ENCODE measurements at places on chromosomes 1 and 21.

DNA sequence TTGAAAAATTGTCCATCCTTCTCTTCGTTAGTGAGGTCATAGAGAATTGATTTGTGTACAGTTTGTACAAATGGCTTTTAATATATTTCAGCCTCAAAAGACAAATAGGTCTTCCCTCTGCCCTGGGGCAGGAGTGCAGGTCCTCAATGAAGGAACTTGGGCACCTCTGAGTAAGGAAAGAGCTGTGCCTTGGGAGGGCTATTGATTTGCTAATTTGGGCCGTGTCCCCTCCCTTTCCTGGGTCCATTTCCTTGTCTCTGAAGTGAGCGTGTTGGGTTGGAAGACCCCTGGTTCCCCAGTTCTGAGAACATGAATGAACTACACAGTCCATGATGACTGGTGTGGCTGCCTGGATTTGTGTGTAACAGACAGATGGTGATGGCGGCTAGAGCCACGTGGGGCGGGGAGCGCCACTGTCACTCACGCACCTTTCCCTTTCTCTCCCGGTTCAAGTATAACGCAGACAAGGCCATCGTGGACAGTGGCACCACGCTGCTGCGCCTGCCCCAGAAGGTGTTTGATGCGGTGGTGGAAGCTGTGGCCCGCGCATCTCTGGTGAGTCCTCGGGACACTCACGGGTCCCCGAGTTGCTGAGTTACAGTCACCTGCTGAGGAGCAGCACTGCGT is 71.0 kb upstream of the FAM3B start:
- DNase-seq = no peak

GRCh38 chr1:29718791-29719190 is 482.5 kb downstream of the PTPRU start:
- DNase-seq = no peak

DNA sequence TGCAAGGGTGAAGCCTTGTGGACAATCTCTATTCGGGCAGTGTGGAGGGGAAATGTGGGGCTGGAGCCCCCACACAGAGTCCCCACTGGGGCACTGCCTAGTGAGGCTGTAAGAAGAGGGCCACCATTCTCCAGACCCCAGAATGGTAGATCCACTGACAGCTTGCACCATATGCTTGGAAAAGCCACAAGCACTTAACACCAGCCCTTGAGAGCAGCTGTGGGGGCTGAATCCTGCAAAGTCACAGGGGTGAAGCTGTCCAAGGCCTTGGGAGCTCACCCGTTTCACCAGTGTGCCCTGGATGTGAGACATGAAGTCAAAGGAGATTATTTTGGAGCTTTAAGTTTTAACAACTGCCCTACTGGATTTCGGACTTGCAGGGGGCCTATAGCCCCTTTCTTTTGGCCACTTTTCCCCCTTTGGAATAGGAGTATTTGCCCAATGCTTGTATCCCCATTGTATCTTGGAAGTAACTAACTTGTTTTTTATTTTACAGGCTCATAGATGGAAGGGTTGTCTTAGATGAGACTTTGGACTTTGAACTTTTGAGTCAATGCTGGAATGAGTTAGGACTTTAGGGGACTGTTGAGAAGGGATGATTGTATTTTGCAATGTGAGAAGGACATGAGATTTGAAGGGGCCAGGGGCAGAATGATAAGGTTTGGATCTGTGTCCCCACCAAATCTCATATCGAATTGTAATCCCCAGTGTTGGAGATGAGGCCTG is 16.3 kb upstream of the COL6A1 start:
- no peak for DNase-seq

DNA sequence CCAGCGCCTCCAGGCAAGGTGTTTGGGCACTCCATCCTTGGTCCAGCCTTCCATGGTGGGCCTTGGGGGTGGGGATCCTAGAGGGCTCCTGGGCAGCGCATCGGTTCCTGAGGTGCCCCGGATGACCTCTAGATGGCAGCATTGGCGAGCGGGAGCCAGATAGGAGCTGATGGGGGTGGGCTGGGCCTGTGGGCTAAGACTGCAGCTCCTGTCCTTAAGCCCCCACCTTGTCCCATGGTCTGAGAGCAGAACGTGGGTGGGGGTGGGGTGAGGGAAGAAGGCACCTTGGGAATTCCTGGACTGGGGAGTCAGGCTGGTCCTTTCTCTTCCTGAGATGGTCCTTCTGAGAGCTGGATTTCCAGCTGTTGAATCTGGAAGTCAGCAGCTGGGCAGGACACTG is 93.4 kb upstream of the CSF3R start:
- DNase-seq = peak; percentile 42

GRCh38 chr1:227214207-227214606 is 104.1 kb downstream of the CDC42BPA start:
- DNase-seq = no peak

DNA sequence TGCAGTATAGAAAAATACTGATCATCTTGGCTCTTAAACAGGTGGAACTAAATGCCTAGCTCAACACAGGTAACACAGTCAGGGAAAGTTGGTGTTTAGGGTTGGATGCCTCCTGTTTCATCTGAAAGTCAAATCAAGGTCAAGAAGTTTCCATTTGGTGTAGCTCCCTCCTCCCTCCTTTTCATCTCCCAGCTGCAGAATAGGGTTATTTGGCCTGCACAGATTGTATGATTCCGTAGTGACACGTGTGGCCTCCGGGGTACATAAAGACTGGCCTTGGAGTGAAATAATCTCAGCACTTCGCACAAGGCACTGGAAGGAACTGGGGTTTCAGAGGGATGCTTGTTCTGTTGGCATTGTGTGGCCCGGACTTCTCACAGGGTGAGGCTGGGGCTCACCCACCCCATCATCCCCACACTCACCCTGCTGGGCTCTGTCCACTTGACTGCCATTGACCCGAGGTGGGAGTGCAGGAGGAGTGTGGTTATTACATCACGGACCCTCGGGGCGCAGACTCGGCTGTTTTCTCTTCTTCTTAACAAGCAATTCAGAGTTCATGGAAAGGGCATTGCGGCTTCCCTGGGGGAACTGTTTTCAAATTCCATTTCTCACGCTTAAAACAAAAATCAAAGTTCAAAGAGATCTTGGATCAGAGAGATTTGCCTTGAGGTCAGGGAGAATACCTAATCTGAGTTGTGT is 18.4 kb downstream of the IGSF5 start:
- no peak for DNase-seq

- peak; percentile 58 for DNase-seq
These were observed 2.7 kb downstream of the AKR7A2 start for GRCh38 chr1:19309123-19309813.

- DNase-seq = no peak
These were observed 40.9 kb upstream of the ADAM30 start for GRCh38 chr1:119937198-119937597.

GRCh38 chr1:223249854-223250631 is 107.0 kb upstream of the TLR5 start:
- DNase-seq = no peak

DNA sequence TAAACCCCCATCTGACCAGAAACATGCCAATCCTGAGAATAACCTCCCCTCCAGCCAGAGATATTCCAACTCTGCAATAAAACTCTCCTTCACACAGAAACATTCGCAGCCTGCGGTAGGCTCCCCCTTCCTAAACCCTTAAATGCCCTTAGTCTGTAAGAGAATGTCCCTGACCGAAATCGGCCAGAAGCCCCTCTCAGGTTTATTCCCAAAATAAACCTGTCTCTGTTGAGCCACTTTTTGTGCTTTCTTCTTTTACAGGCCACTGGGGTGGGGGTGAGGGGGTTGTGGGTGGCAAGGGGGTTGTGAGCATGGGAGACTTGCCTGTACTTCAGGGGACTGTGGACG is 4.6 kb downstream of the PRXL2B start:
- DNase-seq = no peak

DNA sequence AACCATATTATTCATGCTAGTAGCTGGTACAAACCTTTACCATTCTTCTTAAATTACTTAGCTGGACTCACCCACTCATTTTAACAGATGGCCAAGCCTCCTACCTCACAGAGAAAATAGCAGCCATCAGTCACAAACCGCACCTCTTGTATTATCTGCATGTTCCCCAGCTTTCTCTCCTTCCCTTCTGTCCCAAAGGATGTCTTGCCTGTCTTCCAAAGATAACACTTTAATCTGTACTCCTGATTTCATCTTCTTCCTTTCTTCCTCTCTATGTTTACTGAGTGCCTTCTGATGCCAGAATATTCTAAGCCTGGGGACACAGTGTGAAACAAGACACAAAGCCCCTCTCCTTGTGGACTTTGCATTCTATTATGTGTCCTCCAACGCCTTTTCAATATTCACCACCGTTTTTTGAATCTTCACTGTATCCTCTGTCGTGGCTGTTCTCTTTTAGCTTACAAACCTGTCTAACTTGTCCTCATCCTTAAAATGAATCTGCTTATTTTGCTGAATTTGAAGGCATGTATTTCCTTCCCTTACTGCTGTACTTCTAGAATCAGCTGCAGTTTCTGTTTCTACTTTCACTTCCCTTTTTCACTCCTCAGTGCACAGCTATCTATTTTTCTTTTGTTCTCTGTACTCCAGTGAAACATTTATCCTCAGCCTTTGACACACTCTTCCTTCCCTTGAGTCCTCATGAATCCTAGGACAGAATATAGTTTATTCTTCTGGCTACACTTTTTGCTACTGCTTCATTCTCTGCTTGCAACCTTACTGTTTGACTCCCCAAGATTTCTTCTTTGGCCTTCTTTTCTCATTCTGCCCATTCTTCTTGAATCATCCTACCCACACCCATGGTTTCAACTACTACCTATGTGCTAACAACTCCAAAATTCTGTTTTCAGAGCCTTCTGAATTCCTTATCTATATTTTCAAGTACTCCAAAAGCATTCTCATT is 216.9 kb upstream of the SAMSN1 start:
- DNase-seq = no peak

GRCh38 chr1:228362141-228362883 is 44.3 kb downstream of the TRIM11 start:
- DNase-seq = no peak

GRCh38 chr1:154760469-154760933 is 109.6 kb downstream of the KCNN3 start:
- no peak for DNase-seq

GRCh38 chr1:173505391-173505790 is 28.3 kb downstream of the PRDX6 start:
- no peak for DNase-seq

GRCh38 chr1:40919475-40920011 is 57.4 kb upstream of the CITED4 start:
- peak; percentile 31 for DNase-seq

GRCh38 chr1:210298296-210298695 is 30.4 kb upstream of the HHAT start:
- DNase-seq = no peak

- no peak for DNase-seq
These were observed 47.1 kb upstream of the DYNLT5 start for GRCh38 chr1:66705110-66705509.

- no peak for DNase-seq
These were observed 11.1 kb upstream of the KCNE1 start for GRCh38 chr21:34523019-34523555.

- peak; percentile 48 for DNase-seq
These were observed 2.3 kb downstream of the TTLL7 start for GRCh38 chr1:83996621-83997020.

DNA sequence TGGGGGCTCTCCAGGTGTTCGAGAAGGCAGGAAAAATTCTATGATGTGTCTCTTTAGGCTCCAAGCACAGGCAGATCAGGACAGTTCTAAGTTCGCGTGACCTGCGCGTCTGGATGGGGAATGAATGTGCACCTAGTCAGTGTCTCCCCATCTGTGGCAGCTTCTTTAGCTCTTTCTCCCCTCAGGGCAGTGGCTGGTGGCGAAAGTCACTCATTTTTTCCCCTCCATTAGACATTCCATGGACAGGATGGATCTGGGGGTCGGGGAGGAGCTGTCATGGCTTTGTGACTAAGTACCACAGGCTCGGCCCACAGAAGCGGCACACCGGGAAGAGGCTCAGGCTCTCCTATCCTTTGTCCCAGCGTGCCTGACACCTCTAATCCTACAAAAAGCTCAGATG is 31.0 kb upstream of the EVA1B start:
- DNase-seq = no peak

- DNase-seq = peak; percentile 1
These were observed 6.4 kb downstream of the PTGFR start for GRCh38 chr1:78497201-78497600.

DNA sequence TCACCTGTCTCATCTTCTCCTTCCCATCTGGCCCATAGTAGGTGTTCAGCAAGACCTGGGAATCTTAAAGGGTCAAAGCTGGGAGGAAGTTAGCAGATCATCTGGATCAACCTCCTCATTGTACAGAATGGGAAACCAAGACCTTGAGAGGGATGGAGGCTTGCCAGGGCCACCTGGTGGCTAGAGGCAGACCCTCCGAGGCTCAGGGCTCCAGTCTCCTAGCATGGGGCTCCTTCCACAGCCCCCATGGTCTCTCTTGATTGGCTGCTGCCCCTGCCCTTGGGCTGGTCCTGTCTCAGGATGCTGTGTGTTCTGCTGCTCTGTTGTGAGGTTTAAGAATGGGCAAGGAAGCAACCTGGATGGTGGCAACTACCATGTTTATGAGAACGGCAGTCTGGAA is 68.7 kb upstream of the CNTN2 start:
- DNase-seq = no peak

DNA sequence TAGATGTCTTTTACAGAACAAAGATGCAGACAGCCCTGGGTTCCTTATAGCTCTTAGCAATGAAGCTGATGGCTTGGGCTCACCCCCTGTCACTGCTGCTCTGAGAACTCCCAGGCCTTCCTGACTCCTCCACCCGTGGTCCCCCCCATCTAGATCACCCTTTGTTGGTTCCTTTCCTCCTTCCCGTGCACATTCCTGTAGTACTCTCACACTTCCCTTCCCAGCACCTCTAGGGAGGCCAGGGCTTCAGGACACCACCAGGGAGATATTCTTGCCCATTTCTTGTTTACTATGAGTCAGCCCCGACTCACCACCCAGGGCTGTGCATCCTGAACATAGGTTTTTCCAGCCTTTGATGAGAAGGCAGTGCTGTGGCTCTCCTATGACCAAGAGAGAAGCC is 14.4 kb upstream of the NOS1AP start:
- peak; percentile 96 for DNase-seq

DNA sequence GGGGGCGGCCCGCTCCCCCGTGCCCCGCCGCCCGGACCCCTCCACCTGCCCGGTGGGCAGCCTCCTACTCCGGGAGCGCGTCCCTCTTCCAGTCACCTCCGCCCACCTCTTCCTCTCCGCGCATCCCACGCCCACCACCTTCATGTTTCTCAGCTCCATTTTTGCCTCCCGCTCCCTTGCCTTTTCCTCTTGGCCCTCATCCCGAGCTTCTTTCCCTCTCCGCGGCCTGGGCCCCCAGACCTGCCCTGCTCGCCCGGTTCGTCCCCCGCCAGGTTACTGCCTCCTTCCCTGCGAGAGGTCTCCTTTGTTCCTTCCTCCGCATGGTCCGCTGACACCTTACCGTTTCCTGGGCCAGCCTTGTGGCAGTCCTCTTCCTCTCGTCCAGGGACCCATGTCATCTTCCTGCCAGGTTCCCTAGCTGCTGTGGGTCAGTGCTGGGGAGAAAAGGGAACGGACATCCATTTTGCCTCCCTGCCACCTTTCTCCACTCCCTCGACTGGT is 563 bp downstream of the QSOX1 start:
- no peak for DNase-seq

DNA sequence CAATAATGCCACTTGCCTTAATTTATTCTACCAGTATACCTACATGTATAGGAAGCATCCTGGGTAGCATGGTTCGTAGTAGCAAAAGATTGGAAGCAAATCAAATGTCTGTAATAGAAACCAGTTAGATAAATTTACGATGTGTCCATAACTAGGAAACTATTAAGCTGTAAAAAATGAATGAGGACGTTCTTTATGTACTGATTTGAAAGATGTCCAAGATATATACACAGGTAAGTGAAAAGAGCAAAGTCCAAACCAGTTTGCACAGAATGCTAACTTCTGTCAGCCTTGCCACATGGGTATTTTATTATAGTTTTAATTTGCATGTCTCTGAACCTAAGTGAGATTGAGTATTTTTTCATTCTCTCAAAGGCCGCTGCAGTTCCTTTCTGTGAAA is 251.8 kb upstream of the IRF2BP2 start:
- no peak for DNase-seq

Measured in HT1080 (cell line).